ENCODE measurements at places on chromosomes 12 and 14.

DNA sequence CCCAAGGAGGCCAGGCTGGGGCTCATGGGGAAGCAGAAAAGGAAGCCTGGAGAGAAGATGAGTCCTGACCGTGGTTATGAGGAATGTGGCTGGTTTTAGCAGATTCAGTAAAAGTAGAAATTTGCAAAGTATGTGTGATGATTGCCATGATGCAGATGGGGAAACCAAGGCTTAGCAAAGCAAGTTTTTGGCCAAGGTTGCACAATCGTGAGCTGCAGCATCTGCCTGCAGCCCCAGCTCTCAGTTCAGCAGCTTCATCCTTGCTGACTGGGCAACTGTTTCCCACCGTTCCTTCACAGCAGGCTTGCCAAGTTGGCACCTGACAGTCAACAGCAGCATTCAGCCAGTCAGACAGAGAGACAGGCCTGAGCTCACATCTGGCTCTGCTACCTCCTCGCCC, 656.7 kb downstream of the MED13L start:
- no peak for DNase-seq

- DNase-seq, result no peak
These were observed 21.4 kb upstream of the NXPH4 start for GRCh38 chr12:57195186-57195585.

- DNase-seq, result no peak
These were observed 878.9 kb upstream of the SEL1L start for GRCh38 chr14:82412545-82412944.

DNA sequence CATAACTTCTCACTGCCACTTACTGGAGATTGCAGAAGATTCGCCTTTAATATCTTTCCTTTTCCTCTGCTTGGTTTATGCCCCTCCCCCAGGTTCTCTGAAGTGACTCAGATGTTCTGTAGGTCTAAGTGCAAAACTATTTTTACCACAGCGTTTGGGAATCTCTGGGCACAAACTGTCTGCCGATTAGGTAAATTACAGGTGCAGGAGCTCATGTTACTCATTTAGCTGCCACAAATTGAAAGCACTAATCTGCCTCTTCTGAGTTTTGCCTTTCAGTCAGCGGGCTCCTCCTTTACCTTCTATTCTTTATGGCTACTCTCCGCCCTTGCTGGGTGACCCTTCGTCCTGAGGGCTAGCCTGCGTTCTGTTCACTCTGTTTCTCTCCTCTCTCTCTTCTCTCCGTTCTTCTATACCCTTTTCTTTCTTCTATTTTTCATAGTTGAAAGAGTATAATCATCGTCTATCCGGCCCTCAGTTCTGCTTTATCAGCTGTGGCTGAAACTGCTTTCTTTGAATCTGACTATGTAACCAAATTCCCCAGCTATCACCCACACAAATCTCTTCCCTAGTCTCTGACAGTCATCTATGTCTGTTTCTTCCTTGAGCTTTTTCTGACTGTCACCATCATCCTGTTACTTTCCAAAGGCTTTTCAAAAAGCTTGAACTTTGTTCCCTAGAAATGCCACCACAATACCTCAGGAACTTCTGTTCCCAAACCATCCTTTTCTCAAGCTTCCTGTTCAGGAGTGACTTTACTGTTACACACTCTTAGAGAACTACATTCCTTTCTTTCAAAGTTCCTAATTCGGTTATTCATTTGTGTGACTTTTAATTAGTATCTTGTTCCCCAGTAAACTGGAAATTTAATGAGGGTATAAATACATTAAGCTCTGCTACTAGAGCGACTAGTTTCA, 4.3 kb upstream of the MYF6 start:
- no peak for DNase-seq

DNA sequence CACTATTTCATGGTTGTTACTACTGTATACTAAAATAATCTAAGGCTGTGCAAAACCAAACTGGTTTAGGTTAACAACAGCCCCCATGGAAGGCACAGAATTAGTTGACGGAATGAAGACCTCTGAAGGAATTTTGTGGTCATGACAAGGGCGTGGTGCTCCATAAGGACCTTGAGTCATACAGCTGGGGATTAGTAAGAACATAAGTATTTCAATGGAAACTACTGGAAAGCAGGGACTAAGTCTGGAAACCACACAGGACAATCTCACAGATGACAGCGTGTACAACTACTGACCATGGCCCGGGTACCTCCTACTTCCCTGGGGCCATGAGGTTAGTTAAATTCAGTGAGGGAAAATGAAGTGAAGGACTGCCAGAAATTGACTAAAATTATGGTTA, 98.5 kb upstream of the PLEKHA5 start:
- DNase-seq, result peak; percentile 68

Data from T1000 (cell line).